Heart left ventricle (tissue), 16 donors: ENCODE measurements at places on chromosomes 2 and 18. TPM values are rescaled to one million over a fixed set of nuclear protein-coding genes. Genes with fewer than 3 reads are reported as not detected.

- DNase-seq = no peak
Measured at GRCh38 chr18:14285053-14285452, 152.8 kb upstream of the ZNF519 start.

- DNase-seq = no peak
Measured at GRCh38 chr2:119724656-119725485, 34.9 kb upstream of the PTPN4 start.

DNA sequence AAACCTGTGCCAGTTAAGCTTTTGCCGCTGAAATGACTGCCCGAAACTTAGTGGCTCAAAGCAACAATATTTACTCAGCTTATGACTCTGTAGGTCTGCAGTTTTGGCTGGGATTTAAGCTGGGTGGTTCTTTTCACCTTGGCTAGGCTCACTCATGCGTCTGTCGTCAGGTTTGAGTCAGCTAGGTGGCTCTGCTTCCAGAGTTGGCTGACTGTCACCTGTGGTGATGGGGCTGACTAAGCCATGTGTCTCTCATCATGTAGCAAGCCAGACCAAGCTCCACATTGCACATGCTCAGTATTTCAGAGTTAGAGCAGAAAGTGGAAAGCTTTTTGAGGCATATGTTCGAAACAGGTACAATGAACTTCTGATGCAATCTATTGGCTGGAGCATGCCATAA lies 354.8 kb downstream of the MEIS1 start:
- DNase-seq = no peak

- DNase-seq = no peak
Measured at GRCh38 chr2:107591561-107592279, 235.0 kb upstream of the RGPD4 start.

- no peak for DNase-seq
Measured at GRCh38 chr2:226797289-226797988, 2.2 kb downstream of the IRS1 start.

GRCh38 chr2:11873356-11874154 lies 127.1 kb downstream of the LPIN1 start:
- DNase-seq = no peak

DNA sequence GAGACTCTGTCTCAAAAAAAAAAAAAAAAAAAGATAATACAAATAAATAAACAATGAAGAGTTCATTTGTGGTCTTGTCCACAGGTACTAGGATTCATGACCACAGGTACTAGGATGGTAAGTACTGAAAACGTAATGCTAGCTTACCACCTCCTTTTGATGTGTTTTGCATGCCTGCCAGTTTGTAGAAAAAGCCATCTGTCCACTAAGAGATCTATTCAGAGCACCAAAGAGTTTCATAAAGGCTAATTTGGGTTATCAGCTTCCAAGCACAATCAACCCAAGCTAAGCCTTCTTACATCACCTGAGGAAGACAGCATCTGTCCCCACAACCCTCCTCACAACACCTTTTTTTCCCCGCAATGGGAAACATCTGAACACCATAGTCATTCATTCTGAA lies 477.2 kb downstream of the ZEB2 start:
- DNase-seq = no peak

- no peak for DNase-seq
Measured at GRCh38 chr18:58908006-58908405, 43.3 kb downstream of the ZNF532 start.

GRCh38 chr2:146985753-146986152 lies 859.1 kb upstream of the ACVR2A start:
- no peak for DNase-seq

GRCh38 chr2:5908071-5908470 lies 215.9 kb downstream of the SOX11 start:
- no peak for DNase-seq

DNA sequence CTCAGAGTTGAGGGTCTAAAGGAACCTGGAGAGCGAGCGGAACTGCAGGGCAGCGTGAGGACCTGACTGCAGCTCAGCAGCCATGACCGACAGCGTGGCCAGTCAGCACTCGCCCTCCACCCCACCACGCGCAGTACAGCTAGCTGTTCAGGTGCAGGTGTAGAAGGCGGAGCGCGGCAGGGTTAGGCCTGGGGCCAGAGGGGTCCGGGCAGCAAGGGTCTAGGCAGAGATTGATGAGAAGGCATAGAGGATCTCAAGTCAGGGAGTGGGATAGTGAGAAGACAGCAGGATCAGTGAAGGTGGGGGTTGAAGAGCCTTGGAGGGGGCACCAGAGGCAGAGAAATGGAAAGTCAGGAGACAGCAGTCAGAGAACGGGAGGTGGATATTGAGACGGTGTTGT lies 71.0 kb downstream of the STEAP3 start:
- DNase-seq = no peak

GRCh38 chr2:65778137-65778536 lies 345.7 kb upstream of the SPRED2 start:
- DNase-seq = no peak

- no peak for DNase-seq
Measured at GRCh38 chr2:3151153-3151918, 226.3 kb downstream of the EIPR1 start.

The SRD5A2 gene
- not detected for polyA plus RNA-seq

The OBSL1 gene
- 177 TPM for polyA plus RNA-seq

The KRCC1 gene
- polyA plus RNA-seq = 19.8 TPM

The ANKRD62 gene
- polyA plus RNA-seq = not detected

The SERPINB11 gene
- not detected for polyA plus RNA-seq
